Nephron progenitor cell (in vitro differentiated cells): ENCODE measurements at places on chromosomes 7 and 10.

DNA sequence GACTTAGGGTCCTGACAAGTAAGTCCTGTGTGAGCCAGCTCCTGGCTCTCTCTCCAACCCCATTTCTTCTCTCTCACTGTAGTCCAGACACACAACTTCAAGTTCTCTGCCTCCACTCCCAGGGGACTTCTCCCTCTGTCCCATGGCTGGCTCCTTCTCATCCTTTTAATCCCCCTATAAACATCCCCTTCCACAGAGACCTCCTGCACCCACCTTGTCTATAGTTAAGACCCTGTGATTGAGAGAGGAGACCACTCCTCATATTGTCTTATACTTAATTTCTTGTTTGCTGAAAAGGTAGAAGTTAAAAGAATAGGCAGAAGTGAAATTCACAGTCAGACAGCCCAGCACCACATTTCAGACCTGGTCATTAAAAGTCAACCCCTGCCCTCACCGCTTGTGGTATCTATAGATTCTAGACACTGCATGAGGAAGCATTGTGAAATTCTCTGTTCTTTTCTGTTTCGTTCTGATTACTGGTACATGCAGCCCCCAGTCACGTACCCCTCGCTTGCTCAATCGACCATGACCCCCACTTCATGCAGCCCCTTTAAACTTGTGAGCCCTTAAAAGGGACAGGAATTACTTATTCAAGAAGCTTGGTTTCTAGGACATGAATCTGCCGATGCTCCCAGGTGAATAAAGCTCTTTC, 125.6 kb upstream of the FRMD4A start:
- DNase-seq = no peak

DNA sequence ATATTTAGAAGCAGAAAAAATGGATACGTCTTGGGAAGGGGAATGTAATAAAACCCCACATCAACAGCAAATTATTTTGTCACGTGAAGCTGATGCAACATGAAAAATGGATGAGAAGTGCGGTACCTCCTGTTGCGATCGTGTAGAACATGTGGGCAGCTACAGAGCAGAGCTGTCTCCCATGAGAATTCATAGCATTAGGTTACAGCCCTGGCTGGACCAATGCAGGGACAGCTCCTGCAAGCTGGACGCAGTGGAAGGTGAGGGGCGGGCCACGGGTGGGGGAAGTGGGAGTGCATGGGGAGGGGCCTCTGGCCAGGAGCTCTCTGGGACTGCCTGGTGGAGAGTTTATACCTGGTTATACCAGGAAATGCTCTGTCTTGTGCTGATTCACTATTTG, 120.3 kb downstream of the GATA3 start:
- DNase-seq = peak; percentile 65

DNA sequence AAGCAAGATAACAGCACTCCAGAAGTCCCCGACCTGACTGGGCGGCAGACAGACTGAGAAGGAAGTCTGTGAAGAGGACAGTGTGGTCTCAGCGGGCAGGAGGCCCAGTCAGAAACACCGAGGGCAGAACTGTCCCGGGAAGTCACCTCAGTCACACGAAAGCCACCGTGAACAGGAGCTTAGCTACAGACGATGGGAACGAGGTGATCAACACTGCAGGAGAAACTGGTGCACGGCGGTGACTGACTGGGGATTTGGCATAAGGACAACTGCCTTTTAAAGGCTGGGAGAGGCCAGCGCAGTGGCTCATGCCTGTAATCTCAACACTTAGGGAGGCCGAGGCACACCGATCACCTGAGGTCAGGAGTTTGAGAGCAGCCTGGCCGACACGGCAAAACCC, 217.8 kb downstream of the PTPRN2 start:
- DNase-seq = no peak

DNA sequence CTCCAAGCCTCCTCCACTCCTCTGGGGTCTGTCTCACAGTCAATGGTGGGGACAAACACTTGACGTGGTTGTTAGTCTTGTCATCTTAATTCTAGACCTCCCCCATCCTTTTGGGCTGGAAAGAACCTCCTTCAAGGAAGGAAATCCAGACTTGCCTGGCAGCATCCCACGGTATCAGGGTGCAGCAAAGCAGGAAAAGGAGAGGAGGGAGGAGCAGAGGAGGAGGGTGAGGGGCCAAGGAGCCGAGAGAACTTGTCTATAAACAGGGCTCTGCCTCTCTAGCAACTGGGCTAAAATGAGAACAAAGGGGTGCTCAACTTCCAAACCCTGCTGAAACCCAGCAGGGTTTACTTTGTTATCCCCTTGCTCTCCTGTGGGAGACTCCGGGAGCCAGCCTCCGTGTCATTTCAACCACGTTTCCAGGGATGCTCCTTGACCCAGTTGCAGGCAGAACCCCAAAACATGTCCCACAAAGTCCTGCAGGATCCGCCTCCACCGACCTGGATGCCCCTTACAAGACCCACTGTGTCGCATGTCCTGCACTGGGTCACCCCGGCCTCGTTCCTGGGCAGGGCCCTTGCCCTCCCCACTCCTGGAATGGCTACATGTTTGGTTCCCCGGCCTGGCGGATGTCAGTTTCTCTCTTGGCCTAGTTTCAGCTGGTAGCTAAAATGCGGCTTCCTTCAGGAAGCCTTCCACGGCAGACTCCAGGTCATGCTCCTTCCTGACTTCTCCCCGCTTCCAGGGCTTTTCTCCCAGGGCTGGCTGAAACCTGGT, 69.7 kb upstream of the MGMT start:
- DNase-seq = no peak

DNA sequence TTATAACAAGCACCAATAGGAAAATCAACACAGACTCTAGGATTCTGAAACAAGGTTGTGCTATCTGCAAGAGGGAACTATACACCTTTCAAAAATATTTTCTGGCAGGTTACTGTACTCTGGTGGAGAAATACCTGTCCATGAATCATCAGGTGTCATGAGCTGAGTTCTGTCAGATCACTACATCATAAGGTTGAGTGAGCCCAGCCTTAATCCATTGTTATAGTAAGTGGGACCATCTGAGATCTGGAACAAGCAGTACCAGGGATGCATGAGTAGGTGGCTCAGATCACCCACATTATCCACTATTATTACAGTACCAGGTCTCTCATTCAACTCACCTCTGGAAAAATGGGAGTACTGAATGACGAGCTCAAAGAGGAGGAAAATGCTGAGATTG, 212.4 kb downstream of the DGKI start:
- DNase-seq = no peak

GRCh38 chr7:81857385-81857784, 87.5 kb upstream of the HGF start:
- DNase-seq = no peak

GRCh38 chr10:53904506-53905241, 896.4 kb downstream of the PCDH15 start:
- no peak for DNase-seq

GRCh38 chr10:120818301-120818700, 32.9 kb upstream of the WDR11 start:
- DNase-seq = no peak

GRCh38 chr10:132987671-132988571, 45.6 kb upstream of the CFAP46 start:
- DNase-seq = no peak

- no peak for DNase-seq
Observed at GRCh38 chr10:107409522-107409921, 245.0 kb upstream of the SORCS1 start.

GRCh38 chr10:52004342-52004949, 305.1 kb upstream of the CSTF2T start:
- DNase-seq = no peak

DNA sequence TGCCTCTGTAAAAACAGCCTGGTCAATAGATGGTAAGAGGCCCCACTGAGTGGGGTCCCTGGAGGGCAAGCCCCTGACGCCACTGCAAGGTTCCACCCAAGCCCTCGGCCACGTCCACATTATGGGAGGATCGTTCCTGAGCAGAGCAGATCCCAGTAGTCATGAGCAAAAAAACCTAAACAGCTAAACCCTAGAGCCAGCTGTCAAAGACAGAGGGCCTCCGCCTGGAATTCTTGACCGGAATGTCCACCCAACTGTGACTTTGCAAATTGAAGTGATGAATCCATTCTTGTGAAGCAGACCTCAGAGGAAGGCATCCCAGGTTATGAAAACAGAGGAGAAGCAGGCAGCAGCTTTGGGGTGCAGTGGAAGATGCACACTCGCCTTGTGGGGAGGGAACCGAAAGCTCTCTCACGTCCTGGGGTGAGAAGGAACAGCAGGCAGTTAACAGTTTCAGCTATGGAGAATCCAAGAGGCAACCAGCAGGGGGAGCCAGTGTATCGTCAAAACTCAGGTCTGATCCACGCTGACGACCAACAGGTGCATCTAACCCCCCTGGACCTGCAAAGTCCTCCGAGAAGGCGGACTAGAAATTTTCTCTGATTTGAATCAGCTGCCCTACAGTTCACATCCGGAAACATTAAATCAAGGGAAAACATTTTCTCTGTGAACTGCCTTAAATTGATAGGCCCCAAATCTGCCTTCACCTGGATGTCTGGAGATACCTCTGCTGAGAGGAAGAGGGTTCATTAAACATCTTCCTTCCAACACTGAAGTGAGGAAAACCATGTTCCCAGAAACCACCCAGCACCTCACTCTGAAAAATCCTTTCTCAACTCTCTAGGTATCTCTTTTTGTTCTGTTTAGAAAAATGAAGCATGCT, 139.1 kb upstream of the PFKP start:
- DNase-seq = peak; percentile 83

DNA sequence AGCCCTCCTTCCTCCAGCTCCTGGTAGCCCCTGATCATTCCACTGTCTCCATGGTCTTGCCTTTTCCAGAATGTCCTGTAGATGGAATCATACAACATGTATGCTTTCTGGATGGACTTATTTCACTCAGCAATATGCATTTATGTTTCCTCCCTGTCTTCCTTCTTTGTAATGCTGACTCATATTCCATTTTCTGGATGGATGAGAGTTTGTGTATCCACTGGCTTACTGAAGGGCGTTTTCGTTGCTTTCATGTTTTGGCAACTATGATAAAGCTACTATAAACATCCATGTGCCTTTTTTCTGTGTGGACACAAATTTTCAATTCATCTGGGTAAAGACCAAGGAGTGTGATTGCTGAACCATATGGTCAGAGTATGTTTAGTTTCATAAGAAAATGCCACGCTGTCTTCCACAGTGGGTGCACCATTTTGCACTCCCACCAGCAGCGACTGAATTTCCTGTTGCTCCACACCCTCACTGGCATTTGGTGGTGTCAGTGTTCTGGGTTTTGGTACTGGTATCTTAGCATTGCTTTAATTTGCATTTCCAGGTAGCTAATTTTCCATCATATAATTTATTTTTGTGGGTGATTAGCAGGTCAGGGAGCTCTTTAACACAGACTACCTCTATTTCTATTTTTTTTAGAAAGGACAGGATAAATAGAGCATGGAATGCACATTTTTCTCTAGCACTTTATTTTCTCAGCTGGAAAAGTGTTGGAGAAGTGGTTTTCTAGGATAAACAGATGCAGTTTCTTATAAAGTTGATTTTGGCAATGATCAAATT, 252.2 kb downstream of the WDR37 start:
- DNase-seq = no peak

GRCh38 chr7:95027234-95027872, 120.0 kb downstream of the PPP1R9A start:
- DNase-seq = no peak

- no peak for DNase-seq
Observed at GRCh38 chr7:43888993-43889945, 17.1 kb downstream of the URGCP start.

DNA sequence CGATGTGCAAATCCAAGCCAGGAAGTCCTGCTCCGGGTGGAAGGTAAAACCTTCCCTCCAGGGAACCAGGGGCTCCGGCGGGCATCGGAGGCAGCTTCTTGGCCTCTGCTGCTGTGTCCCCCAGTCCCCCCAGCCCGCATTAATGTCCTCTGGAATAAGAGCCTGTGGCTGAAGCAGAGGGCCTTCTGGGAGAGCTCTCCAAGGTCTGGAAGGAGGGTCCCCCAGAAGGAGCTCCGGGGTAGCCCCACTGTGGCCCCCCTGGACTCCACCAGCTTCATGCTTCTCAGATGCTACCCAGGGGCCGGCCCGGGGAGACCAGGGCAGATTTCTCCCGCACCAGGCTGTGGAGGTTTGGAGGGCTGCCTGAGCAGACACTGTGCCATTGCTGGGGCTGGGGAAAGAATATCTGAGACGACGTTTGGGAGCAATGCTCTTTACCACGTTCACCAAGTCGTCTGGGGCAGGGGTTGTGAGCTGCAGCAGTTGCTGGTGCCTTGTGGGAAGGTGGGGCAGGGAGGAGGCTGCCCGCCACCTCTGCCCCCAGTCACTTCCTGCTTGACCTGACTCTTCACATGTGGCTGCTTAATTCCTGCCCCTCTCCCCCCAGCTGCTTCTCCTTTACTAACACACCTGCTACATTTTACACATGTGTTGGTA, 8.3 kb downstream of the ZNF853 start:
- no peak for DNase-seq

GRCh38 chr7:22931011-22931410, 82.9 kb downstream of the HYCC1 start:
- no peak for DNase-seq

DNA sequence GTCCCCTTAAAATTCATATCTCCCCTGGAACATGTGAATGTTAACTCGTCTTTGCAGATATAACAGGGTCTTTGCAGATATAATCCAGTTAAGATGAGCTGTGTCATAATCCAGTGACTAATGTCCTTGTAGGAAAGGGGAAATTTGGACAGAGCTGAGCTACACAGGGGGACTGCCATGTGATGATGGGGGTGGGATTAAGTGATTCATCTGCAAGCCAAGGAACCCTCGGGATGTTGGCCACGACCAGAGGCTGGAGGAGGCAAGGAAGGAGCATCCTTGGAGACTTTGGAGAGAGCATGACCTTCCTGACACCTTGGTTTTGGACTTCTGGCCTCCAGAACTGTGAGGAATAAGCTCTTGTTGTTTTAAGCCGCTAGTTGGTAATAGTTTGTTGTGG, 153.9 kb upstream of the PCBD1 start:
- DNase-seq = no peak

- DNase-seq = no peak
Observed at GRCh38 chr10:58414270-58415041, 29.2 kb downstream of the TFAM start.

DNA sequence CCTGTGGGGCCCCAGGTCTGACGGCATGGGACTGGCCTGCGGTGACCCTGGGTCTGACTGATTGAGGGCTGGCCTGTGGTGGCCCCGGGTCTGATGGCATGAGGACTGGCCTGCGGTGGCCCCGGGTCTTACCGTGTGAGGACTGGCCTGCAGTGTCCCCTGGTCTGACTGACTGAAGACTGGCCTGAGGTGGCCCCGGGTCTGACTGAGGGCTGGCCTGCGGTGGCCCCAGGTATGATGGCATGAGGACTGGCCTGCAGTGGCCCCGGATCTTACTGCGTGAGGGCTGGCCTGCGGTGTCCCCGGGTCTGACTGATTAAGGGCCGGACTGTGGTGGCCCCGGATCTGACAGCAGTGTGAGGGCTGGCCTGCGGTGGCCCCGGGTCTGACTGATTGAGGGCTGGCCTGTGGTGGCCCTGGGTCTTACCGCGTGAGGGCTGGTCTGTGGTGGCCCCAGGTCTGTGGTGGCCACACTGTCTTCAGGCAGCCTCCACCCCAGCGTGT, 10.9 kb downstream of the JAKMIP3 start:
- no peak for DNase-seq
